ENCODE measurements at places on chromosomes 3 and 15.

DNA sequence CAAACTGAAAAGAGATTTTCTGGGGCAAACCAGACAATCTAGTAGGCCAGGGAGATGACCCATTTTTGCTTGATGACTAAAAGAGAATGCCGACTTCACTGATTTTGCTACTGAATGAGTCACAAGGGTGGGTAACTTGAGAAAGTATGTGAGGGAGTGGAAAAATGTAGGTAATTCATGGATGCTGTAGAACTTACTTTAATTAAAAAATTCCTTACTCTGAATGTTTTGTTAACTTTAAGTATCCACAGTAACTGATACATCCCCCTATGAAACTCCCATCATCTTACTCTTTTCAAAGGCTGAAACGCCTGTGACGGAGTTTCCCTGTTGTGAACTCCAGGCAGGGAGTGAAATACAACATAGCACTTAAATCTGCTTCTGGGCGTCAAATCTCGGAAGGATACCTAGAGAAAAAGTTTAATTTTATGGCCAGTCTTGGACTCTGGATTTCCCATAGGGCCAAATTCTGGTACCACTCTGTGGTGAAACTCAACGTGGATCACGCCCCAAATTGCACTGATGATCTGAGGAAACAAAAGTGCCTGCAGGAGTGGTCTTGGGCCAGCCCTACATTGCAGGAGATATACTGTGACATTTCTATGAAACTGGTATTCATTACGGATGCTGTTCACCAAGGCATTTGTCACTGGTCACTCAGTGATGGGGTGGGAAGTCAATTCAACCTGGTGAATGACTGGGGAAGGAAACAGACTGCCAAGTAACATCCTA lies 24.0 kb downstream of the GOLIM4 start:
- no peak for DNase-seq

DNA sequence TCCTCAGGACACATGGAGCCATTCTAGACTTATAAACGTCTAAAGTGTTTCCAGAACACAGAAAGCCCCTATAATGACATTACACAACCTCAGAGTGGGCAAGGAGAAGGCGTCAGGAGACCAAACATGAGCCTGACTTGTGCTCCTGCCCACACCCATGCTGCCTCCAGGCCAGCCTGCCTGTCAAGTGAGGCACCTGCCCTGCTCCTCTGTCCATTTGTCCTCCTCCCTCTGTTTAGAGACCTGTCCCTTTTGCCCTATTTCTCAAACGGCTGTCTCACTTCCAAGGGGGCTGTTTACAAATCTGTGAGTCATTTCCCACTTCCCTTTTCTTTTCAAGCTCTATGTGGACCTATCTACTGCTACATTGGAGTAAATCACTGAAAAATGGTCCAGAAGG lies 21.0 kb downstream of the ZDHHC3 start:
- DNase-seq, result no peak

DNA sequence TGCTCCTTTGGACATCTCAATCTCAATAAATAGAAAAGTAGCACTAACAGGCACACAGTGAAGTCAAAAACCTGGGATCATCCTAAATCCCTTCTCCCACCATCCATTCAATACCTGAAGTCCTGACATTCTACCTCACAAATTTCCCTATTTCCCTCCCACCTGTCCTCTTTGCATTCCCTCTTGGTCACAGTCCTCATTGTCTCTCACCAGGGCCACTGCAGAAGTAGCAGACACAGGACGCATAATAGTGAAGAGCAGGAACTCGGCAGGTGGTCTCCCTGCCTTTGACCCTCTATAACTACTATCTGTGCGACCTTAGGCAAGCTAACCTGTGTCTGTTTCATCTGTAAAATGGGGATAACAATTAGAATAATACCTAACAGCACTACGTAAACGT lies 2.3 kb downstream of the THOC7 start:
- DNase-seq, result no peak

GRCh38 chr3:143775459-143775858 lies 72.8 kb downstream of the SLC9A9 start:
- no peak for DNase-seq

GRCh38 chr3:39130026-39130425 lies 22.5 kb downstream of the TTC21A start:
- DNase-seq, result no peak

DNA sequence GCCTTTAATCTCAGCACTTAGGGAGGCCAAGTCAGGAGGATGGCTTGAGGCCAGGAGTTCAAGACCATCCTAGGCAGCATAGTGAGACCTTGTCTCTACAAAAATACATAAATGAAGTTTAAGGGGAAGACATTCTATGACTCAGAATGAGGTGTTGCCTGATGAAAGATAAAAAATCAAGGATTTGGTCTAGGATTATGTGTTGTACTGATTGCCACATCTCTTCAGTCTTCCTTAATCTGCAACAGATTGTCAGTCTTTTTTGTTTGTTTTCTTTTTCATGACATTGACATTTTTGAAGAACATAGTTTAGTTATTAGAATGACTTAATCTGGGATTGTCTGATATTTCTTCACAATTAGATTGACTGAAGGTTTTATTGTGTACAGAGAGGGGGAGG lies 26.3 kb upstream of the DPPA4 start:
- no peak for DNase-seq

DNA sequence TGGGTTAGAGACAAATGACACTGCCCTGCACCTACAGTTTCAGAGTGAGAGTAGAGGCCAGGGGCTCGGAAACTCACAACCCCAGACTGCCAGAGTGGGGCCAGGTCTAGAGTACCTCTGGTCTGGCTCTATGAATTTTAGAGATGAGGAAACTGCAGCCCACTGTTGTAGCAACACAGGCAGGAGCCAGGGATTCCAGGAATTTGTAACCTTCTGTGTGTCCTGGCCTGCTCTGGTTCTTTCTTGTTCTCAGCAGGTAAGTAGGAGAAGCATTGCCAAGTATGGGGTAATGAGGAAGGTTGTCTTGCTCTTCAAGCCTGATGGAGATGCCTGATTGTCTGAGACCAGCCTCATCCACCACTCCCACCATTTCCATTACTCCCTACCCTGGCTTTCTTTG lies 221.8 kb downstream of the UACA start:
- DNase-seq, result no peak

DNA sequence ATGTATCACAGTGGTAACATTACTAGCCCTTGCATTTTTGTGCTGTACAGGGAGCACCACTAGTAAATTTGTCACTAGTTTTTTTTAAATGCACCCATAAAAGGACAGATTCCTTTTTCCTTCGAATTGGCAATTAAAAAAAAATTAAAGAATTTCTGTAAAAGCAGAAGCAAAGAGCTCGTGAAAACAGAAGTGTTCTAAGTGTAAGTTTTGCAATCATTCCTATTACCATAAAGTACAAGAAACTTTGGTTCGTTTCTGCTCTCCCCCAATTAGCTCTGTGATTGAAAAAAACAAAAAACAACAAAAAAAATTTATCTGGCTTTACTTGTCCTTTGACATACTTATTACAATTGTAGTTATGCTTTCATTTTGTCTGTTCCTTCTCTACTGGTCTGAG lies 5.3 kb downstream of the SERP1 start:
- DNase-seq, result no peak

DNA sequence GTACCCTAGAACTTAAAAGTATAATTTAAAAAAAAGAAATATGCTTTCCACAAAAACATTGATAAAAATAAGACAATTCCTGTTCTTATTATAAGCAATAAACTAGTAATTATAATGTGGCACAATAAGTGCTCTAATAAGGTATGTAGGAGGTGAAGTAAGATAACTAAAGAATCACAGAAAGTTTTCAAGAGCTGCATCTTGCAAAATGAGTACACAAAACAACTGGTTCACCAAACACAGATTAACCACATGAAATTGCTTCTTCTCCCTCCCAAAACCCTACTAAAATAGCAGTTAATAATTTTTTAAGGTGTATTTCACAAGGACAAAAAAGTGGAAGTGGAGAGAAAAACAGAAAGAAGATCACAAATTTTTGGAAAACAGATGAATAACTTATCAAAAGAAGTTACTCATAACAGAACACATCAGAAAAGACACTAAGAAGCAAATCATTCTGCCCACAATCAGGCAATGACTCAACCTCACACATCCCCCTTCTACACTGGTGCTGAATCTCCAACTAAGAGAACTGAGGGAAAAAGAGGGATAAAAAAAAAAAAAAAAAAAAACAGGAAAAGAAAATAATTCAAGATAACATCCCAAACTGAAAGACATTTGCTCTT lies 64.2 kb downstream of the TBC1D5 start:
- no peak for DNase-seq

- no peak for DNase-seq
These were observed 6.3 kb downstream of the IRAK2 start for GRCh38 chr3:10170915-10171478.

Data from effector CD4-positive, alpha-beta T cell (primary cell).